ENCODE measurements at places on chromosomes 11 and 22.
A peak's percentile ranks its signal among the peaks of the same experiment; 100 is the strongest.

DNA sequence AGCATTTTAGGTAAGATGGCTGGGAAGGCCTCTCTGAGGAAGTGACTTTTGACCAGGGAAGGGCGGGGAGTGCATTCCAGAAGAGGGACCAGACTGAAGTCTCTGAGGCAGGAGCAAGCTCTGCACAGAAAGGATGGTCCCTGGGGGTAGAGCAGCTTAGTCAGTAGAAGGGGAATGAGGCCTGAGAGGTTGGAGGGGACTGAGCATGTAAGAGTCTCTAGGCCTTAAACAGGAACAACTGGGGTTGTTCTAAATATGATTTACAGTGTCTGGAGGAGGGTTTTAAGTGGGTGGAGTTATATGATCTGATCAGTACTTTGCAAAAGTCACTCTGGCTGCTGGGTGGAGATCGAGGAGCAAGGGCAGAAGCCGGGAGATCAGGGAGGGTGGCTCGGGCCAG, 31.7 kb upstream of the TEF start:
- H3K27me3 ChIP-seq: no peaks in the 10 kb centered on the region
- H3K27ac ChIP-seq: peak overlapping the region; percentile 42
- DNase-seq: no peak

- no peaks in the 10 kb centered on the region for H3K36me3 ChIP-seq
- DNase-seq: no peak
- no peaks in the 10 kb centered on the region for H3K27me3 ChIP-seq
- H3K27ac ChIP-seq: no peak overlapping the region
Measured at GRCh38 chr22:45726081-45726480, 54.4 kb downstream of the ATXN10 start.

DNA sequence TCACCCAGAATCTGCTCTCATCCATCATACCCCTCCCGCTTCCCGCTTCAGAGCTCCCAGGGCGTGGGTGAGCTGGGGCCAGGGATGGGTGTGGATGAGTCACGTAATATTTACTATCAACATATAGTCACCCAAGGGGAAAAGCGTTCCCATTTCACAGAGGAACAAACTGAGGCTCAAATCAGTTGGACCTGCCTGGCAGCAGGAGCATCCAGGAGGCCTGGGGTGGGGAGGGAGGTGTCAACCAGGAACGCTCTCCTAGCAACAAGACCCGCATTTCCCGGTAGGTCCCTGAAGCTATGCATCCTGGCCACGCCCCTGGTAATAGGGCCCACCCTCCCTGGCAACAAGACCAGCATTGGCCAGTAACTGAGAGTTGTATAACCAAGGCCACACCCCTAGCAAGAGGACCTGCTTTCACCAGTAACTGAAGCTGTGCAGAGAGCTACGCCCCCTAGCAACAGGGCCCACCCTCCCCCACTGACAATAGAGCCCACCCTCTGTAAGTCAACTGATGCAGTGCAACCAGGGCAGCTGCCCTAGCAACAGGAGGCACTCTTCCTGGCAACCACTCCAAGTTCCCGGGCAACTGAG, 32.7 kb upstream of the TXNRD2 start:
- no peak overlapping the region for H3K27ac ChIP-seq
- H3K4me1 ChIP-seq: no peaks in the 10 kb centered on the region
- DNase-seq: peak; percentile 47
- H3K36me3 ChIP-seq: no peaks in the 10 kb centered on the region
- H3K27me3 ChIP-seq: no peaks in the 10 kb centered on the region

- H3K36me3 ChIP-seq: no peaks in the 10 kb centered on the region
- peak; percentile 55 for DNase-seq
- H3K4me1 ChIP-seq: peaks cover 4% of the 10 kb centered on the region
- H3K27ac ChIP-seq: peak overlapping the region; percentile 87
- peak overlapping the region; percentile 44 for H3K4me3 ChIP-seq
Measured at GRCh38 chr11:108592591-108593213, 866 bp downstream of the EXPH5 start.

DNA sequence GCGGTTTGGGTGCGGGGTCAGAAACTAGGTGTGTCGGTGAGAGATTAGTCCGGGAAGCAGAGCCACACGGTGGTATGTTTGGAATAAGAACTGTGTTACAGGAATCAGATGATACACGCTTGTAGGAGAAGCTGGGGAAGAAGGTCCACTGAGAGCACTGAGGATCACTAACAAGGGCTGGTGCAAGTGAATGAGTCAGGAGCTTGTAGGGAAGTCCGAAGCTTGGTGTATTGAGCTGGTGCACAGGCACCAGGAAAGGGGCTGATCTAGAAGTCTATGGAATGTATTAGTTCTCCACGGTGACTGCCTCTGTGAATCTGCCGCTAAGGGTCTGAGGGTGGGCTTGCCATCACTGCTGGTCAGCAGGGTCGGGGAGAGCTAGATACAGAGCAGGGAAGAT, 18.8 kb upstream of the GRK3 start:
- H3K27me3 ChIP-seq: no peaks in the 10 kb centered on the region
- no peak overlapping the region for H3K4me3 ChIP-seq
- no peak for DNase-seq
- H3K36me3 ChIP-seq: no peaks in the 10 kb centered on the region
- no peak overlapping the region for H3K27ac ChIP-seq

GRCh38 chr22:46196278-46196677, 46.0 kb downstream of the PPARA start:
- no peaks in the 10 kb centered on the region for H3K36me3 ChIP-seq
- DNase-seq: no peak
- no peak overlapping the region for H3K27ac ChIP-seq
- no peak overlapping the region for H3K4me3 ChIP-seq
- no peaks in the 10 kb centered on the region for H3K4me1 ChIP-seq
- H3K27me3 ChIP-seq: no peaks in the 10 kb centered on the region

GRCh38 chr22:37229805-37230672, 14.0 kb downstream of the RAC2 start:
- DNase-seq: no peak
- no peaks in the 10 kb centered on the region for H3K27me3 ChIP-seq
- H3K36me3 ChIP-seq: no peaks in the 10 kb centered on the region
- H3K27ac ChIP-seq: no peak overlapping the region
- H3K4me3 ChIP-seq: no peak overlapping the region

- no peaks in the 10 kb centered on the region for H3K4me1 ChIP-seq
- no peak for DNase-seq
- no peak overlapping the region for H3K4me3 ChIP-seq
- no peaks in the 10 kb centered on the region for H3K36me3 ChIP-seq
Measured at GRCh38 chr11:64900263-64900678, 16.7 kb downstream of the ATG2A start.

GRCh38 chr11:32115446-32115845, 24.6 kb downstream of the RCN1 start:
- H3K27me3 ChIP-seq: no peaks in the 10 kb centered on the region
- DNase-seq: peak; percentile 22
- H3K27ac ChIP-seq: no peak overlapping the region
- H3K4me3 ChIP-seq: no peak overlapping the region
- no peaks in the 10 kb centered on the region for H3K36me3 ChIP-seq

DNA sequence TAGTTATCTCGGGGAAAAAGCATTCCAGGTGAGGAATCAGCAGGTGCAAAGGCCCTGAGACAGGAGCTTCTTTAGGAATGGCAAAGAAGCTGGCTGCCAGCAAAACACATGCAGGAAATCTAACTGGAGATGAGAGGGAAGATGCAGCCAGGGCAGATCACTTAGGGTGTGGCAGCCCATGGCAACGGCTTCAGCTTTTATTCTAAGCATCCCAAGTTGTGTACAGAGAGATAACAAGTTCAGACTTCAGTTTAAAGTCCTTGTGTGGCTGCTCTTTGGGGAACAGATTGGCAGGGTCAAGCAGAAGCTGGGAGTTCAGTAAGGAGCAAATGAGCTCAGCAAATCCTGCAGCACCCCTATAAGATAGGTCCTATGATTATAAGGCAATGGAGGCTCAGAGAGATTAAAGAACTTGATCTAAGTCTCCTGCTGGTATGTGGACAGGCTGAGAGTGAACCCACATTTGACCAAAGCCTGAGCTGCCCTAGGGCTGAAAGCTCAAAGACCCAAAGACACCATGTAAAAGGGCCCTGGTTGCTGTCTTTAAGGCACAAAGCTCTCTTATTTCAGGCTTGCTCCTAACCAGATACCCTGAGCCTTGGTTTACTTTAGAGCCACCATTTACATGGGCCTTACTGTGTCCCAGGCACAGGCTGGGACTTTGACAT, 466.8 kb downstream of the SOX6 start:
- peak overlapping the region; percentile 32 for H3K27ac ChIP-seq
- H3K27me3 ChIP-seq: no peaks in the 10 kb centered on the region
- no peaks in the 10 kb centered on the region for H3K36me3 ChIP-seq
- peaks cover 42% of the 10 kb centered on the region for H3K4me1 ChIP-seq

GRCh38 chr22:19357270-19358105, 66.0 kb upstream of the CLTCL1 start:
- H3K36me3 ChIP-seq: no peaks in the 10 kb centered on the region
- no peaks in the 10 kb centered on the region for H3K4me1 ChIP-seq
- no peak overlapping the region for H3K4me3 ChIP-seq
- no peak overlapping the region for H3K27ac ChIP-seq
- no peaks in the 10 kb centered on the region for H3K27me3 ChIP-seq

DNA sequence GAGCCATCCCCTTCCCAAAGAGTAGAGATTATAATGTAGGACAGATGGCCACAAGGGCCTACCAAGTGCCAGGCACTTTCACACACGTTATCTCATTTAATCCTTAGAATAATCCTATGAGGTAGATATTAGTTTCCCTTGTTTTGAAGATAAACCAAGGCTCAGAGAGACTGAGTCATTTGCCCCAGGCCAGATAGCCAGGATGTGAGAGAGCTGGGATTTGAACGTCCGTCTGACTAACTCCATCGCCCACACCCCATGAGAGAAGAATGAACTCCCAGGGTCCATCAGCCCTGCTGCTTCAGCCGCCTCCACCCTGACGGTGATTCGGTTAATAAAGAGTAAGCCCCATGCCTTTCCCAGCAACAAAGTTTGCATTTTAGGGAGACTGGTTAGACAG, 10.7 kb downstream of the PRG3 start:
- H3K4me1 ChIP-seq: no peaks in the 10 kb centered on the region
- no peaks in the 10 kb centered on the region for H3K27me3 ChIP-seq
- DNase-seq: no peak
- no peak overlapping the region for H3K27ac ChIP-seq
- H3K4me3 ChIP-seq: no peak overlapping the region
- no peaks in the 10 kb centered on the region for H3K36me3 ChIP-seq

GRCh38 chr22:43553451-43554258, 141.8 kb downstream of the MPPED1 start:
- no peak overlapping the region for H3K4me3 ChIP-seq
- no peaks in the 10 kb centered on the region for H3K27me3 ChIP-seq
- H3K4me1 ChIP-seq: no peaks in the 10 kb centered on the region
- no peak overlapping the region for H3K27ac ChIP-seq
- DNase-seq: no peak
- H3K36me3 ChIP-seq: no peaks in the 10 kb centered on the region

DNA sequence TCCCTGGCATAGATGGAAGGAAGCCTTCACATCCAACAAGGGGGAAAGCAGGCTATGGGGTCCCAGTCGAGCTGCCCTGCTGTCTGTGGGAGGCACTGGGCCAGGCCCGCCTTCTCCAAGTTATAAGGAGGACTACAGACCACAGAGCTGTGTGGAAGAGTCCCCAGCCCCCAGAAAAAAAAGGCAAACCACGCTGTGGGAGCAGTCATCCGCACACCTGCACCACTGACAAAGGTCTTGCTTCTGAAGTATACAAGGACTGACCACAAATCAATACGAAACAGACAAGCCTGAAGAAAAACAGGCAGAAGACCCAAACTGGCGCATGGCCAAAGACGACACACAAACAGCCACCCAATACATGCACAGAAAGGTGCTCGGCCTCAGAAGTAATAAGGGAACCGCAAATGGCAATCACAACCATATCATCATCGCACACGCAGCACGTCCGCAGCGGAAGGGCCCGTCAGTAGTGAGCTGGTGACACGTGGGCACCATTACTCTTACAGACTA, 384.1 kb downstream of the CTTN start:
- no peak overlapping the region for H3K4me3 ChIP-seq
- no peak overlapping the region for H3K27ac ChIP-seq
- no peaks in the 10 kb centered on the region for H3K4me1 ChIP-seq
- no peaks in the 10 kb centered on the region for H3K36me3 ChIP-seq
